ENCODE measurements at places on chromosomes 4 and X. TPM values are rescaled to one million over a fixed set of nuclear protein-coding genes. Genes with fewer than 3 reads are reported as not detected.

The C1GALT1C1 gene
- 26.4 TPM for total RNA-seq

The PTTG2 gene
- total RNA-seq: not detected

- H3K36me3 ChIP-seq: no peaks in the 10 kb centered on the region
- no peak overlapping the region for H3K27ac ChIP-seq
- DNase-seq: no peak
- H3K4me3 ChIP-seq: no peak overlapping the region
These were observed 32.3 kb downstream of the CLDN2 start for GRCh38 chrX:106952538-106952937.

The LRCH2 gene
- 2.6 TPM for total RNA-seq

- no peak overlapping the region for H3K27ac ChIP-seq
- no peaks in the 10 kb centered on the region for H3K4me1 ChIP-seq
- no peaks in the 10 kb centered on the region for H3K27me3 ChIP-seq
- H3K4me3 ChIP-seq: no peak overlapping the region
- H3K36me3 ChIP-seq: no peaks in the 10 kb centered on the region
These were observed 78.6 kb upstream of the MXRA5 start for GRCh38 chrX:3425031-3425430.

The HTRA3 gene
- 53.9 TPM for total RNA-seq

GRCh38 chrX:47482065-47482511 is 934 bp downstream of the ZNF41 start:
- peaks cover 6% of the 10 kb centered on the region for H3K27me3 ChIP-seq
- no peak for DNase-seq
- no peaks in the 10 kb centered on the region for H3K36me3 ChIP-seq
- peak overlapping the region; percentile 99 for H3K27ac ChIP-seq
- no peaks in the 10 kb centered on the region for H3K4me1 ChIP-seq

The PRKG2 gene
- 1.3 TPM for total RNA-seq

DNA sequence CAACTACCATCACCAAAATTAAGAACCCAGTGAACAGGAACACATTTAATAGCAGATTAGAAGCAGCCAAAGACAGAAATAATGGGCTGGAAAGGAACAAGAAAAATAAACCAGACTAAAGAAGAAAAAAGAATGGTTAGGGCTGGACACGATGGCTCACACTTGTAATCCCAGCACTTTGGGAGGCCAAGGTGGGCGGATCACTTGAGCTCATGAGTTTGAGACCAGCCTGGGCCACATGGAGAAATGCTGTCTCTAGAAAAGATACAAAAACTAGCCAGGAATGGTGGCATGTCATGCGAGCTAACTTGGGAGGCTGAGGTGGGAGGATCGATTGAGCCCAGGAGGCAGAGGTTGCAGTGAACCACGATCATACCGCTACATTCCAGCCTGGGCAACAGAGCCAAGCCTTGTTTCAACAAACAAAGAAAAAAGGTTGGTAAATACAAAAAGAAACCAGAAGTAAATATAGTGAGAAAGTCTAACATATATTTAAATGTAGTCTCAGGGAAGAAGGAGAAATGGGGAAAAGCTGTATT is 102.0 kb downstream of the AFAP1 start:
- H3K4me1 ChIP-seq: no peaks in the 10 kb centered on the region
- H3K4me3 ChIP-seq: no peak overlapping the region
- H3K27ac ChIP-seq: no peak overlapping the region
- DNase-seq: no peak
- H3K27me3 ChIP-seq: no peaks in the 10 kb centered on the region

DNA sequence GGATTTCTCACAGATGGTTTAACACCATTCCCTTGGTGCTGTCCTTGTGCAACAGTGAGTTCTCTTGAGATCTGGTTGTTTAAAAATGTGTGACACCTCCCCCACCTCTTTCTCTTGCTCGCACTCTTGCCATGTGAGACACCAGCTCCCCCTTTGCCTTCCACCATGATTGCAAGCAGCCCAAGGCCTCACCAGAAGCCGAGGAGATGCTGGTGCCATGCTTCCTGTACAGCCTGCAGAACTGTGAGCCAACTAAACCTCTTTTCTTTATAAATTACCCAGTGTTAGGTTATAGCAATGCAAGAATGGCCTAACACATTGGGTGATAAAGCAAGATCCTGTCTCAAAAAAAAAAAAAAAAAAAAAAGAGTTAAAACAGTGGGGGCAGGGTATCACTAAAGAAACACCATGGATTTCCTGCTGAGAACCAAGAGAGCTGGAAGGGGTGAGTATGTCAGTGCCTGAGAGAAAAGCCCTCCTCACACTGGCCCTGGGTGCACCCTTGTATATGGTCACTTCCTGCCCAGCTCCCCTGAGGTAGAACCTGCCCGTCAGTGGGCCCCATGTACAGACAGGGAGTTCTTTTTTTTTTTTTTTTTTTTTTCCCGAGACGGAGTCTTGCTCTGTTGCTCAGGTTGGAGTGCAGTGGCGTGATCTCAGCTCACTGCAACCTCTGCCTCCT is 46.4 kb downstream of the APOO start:
- H3K27ac ChIP-seq: no peak overlapping the region
- H3K4me1 ChIP-seq: no peaks in the 10 kb centered on the region
- H3K36me3 ChIP-seq: no peaks in the 10 kb centered on the region
- no peak for DNase-seq

The MAGEA12 gene
- not detected for total RNA-seq

The QRFPR gene
- total RNA-seq: 0.66 TPM

The EPGN gene
- 0.33 TPM for total RNA-seq

The EXOC1L gene
- not detected for total RNA-seq

The CYLC1 gene
- not detected for total RNA-seq

DNA sequence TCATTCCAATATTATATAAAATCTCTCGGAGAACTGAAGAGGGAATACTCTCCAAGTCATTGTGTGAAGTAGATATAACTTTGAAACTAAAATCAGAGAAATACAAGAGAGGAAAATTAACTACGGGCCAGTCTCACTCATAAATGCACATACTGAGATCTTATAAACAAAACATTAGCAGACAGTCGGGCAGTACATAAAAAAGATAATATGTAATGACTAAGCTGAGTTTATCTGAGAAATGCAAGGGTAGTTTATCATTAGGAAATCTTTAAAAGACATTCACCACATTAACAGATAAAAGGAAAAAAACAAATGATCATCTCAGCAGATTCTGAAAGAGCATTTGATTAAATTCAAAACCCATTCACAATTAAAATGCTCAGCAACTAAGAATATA is 116.7 kb downstream of the NYX start:
- no peak for DNase-seq
- H3K4me3 ChIP-seq: no peak overlapping the region
- H3K36me3 ChIP-seq: no peaks in the 10 kb centered on the region
- no peak overlapping the region for H3K27ac ChIP-seq

The MAGEA4 gene
- total RNA-seq: not detected

The DCHS2 gene
- total RNA-seq: 2.8 TPM
